Activated gamma-delta T cell treated with anti-CD3 and anti-CD28 coated beads, Interleukin-2, amount 50 U/mL, for 16 hours (primary cell): ENCODE measurements at places on chromosomes 1 and 21.
A peak's percentile ranks its signal among the peaks of the same experiment; 100 is the strongest.

GRCh38 chr21:42068592-42068991 is 2.5 kb upstream of the UMODL1 start:
- no peak for DNase-seq

GRCh38 chr1:69952676-69953075 is 252.7 kb downstream of the LRRC40 start:
- DNase-seq = no peak

DNA sequence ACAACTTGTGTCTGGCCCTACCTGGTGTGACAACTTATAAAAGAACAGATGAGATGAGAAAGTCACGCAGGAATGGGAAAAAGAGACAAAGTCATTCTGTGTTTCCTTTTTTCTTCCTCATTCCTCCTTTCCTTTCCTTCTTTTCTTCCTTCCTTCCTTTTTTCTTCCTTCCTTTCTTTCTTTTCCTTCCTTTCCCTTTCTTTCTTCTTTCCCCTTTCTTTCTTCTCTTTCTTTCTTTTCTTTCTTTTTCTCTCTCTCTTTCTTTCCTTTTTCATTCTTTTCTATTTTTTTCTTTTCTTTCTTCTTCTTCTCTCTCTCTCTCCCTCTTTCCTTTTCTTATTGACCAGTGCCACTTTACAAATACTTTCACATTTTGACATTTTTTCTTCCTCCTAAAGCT is 239.7 kb downstream of the ATG4C start:
- DNase-seq = no peak

- DNase-seq = peak; percentile 19
Measured at GRCh38 chr1:10338047-10338446, 60.8 kb upstream of the PGD start.

DNA sequence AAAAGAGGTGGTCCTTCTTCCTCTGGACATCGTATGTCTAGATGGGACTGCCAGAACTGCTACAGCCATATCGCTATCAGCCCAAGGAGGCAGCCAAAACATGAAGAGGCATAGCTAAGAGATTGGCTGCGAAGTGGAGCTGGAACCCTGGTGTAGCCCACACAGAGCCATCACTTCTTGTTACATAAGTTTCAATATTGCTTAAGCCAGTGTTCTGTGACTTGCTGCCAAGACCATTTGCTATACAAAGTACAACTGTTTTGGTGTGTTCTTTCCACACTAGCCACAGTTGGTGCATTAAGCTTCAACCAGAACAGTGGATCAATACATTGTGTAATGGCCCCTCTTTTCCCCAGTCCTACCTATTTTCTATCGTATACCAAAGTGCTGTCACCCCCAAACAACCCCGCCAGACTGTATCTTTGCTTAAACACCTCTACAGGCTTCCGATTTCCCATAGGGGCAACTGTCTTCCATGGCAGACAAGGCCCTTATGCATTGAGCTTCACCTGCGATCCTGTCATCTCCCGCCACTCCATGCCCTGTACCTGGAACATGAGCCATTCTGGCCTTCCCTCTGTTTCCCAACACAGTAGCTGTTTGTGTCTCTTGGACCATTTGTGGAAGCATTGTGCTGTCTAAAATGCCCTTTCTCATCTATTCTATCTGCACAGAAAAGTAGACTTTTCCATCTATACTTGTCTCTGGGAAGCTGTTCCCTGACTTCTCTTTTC is 241.8 kb downstream of the TTLL7 start:
- DNase-seq = no peak

DNA sequence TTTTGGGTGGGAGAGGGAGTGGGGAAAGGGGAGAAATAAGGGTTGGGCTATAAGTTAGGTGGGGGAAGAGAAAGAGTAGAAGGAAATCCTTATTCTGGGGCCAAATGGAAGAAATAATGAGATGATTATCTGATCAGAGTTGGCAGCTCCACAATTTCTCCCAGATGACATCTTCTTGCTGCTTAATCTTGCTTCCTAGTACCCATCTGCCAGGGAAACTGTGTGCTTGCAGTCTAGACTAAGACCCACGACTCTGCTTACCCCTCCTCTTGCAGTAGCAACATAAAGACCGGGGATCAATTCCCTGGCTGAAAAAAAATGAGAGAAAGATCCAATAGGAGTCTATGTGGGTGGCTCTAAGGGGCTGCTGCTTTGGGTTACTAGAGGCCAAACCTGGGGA is 95.6 kb downstream of the PAPPA2 start:
- no peak for DNase-seq

DNA sequence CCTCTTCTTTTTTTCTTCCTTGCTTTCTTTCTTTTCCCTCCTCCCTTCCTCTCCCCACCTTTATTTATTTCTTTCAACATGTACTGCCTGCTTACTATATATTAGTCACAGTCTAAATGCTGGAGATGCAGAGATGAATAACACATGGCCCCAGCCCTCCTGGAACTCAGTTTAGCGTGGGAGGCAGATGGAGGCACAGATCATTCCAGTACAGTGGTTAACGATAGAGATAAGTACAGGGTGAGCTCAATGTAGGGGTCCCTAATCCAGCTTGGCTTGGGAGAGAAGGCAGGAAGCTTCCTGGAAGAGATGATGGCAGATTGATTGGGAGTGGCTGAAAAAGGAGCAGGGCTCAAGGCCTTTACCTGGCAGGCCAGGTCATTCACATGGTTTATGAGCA is 55.6 kb upstream of the PPP2R5A start:
- DNase-seq = no peak

GRCh38 chr1:42135426-42135825 is 17.8 kb upstream of the GUCA2B start:
- DNase-seq = no peak

GRCh38 chr1:181251001-181251712 is 162.7 kb downstream of the IER5 start:
- DNase-seq = no peak

GRCh38 chr1:174007851-174008250 is 14.3 kb downstream of the RC3H1 start:
- DNase-seq = no peak

GRCh38 chr21:43867948-43868347 is 2.9 kb downstream of the AGPAT3 start:
- no peak for DNase-seq

DNA sequence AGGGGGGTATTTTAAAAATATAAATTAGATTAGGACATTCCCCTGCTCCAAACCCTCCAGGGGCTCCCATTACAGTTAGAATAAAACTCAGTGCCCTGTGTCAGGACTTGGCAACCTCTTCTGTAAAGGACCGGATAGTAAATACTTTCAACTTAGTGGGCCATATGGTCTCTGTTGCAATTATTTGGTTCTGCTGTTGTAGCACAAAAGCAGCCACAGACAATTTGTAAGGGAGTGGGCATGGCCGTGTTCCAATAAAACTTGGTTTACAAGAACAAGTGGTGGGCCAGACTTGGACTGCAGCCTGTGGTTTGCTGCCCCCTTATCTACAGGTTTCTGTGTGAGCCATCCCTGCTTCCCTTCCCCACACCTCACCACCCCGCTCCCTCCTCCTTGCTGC is 92.0 kb downstream of the ACTL8 start:
- DNase-seq = no peak

DNA sequence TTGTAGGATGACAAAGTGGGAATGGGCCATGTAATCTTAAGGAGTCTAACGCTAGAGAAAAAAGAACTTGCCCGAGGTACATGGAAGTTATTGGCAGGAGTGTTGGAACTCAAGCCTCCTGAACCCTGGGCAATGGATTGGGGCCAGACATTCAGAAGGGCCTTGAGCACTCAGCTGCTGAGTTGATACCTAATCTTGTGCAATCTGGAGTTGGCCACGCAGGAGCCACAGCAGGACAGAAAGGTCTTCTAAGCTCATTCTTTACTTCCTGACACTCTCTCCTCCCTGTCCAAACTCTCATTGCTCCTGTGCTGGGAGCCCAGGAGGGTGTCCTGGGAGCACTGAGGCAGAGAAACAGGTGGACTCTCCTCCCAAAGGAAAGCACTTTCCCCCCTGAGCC is 25.1 kb upstream of the CSF1 start:
- DNase-seq = no peak

- no peak for DNase-seq
Measured at GRCh38 chr1:20551945-20552727, at the start of gene FAM43B. TSS of gene FAM43B (plus strand) at chr1:20552573. CDS start at chr1:20552974, 401 bp downstream.

GRCh38 chr1:116330342-116330652 is 42.7 kb upstream of the ATP1A1 start:
- no peak for DNase-seq

GRCh38 chr1:29749024-29749945 is 513.0 kb downstream of the PTPRU start:
- DNase-seq = no peak

GRCh38 chr1:232440325-232441035 is 189.5 kb downstream of the SIPA1L2 start:
- no peak for DNase-seq

DNA sequence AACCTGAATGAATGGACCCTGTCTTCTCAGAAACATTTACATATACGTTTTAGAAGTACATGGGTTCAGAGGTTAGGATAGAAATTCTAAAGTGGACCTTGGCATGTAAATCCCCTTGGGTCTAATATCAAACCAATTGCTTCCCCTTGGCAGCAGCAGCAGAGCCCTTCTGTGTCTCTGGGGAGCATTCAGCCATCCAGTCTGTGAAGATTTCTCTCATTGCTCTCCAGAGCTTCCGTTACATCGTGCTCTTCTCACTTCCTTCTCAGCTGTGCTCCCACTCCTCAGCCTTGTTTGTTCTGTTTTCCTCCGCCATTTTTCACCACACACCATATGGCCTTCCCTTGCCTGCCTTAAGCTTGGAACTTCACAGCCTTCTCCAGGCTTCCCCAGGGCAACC is 61.5 kb upstream of the ATP1B1 start:
- DNase-seq = no peak

DNA sequence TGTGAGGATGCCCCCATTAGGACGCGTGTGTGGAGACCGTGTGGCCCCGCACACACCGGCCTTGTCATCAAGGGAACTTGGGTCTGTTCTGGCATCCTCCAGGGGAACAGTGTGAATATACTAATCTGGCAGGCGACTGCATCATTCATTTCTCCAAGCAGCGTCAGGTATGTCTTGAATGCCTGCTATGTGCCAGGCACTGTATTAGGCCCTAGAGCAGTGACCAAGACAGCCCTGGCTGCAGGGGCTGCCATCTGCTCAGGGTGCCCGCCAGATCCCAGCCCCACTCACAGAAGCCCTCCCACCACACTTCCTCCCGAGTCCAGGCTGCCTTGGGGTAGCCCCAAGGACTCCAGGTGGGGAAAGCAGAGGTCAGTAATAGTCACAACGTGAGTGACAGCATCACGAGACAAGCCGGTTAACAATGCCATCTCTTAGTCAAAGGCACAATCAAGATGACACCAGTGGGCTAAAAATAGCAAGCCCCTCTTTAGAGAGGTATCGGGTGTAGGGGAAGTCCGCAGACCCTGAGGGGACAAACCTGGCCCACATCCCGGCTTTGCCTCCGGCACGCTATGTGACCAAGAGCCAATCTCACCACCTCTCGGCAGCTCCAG is 7.5 kb upstream of the LAPTM5 start:
- no peak for DNase-seq

GRCh38 chr1:17438318-17439249 is 893 bp downstream of the RCC2 start:
- DNase-seq = peak; percentile 67

- no peak for DNase-seq
Measured at GRCh38 chr1:34272152-34272551, 95.4 kb downstream of the C1orf94 start.

- no peak for DNase-seq
Measured at GRCh38 chr1:200877839-200878551, 5.2 kb downstream of the GPR25 start.

- DNase-seq = no peak
Measured at GRCh38 chr1:92446546-92446945, 40.2 kb downstream of the GFI1 start.

DNA sequence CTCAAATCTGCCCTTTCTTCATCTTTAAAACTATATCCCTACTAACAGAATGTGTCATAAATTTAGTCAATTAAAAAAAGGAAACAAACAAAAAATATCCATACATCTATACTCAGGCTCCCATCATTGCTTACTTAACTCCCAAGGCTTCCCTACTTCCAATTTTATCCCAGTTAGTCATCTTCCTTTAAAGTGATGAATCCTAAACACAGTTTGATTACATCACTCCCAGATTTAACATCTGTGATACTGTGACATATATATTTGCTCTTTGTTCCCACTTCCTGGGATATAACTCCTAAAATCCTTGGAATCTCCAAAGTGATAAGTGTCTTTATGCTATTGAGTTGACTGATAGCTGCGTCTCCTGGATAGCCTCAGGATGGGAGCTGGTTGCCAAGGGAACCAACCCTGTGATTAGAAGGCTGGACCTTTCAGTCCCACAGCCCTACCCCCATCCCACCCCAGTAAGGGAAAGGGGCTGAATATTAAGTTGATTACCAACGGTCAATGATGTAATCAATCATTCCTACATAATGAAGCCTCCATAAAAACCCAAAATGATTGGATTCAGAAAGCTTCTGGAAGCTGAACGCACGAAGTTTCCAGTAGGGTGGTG is 21.6 kb downstream of the GLMN start:
- no peak for DNase-seq

DNA sequence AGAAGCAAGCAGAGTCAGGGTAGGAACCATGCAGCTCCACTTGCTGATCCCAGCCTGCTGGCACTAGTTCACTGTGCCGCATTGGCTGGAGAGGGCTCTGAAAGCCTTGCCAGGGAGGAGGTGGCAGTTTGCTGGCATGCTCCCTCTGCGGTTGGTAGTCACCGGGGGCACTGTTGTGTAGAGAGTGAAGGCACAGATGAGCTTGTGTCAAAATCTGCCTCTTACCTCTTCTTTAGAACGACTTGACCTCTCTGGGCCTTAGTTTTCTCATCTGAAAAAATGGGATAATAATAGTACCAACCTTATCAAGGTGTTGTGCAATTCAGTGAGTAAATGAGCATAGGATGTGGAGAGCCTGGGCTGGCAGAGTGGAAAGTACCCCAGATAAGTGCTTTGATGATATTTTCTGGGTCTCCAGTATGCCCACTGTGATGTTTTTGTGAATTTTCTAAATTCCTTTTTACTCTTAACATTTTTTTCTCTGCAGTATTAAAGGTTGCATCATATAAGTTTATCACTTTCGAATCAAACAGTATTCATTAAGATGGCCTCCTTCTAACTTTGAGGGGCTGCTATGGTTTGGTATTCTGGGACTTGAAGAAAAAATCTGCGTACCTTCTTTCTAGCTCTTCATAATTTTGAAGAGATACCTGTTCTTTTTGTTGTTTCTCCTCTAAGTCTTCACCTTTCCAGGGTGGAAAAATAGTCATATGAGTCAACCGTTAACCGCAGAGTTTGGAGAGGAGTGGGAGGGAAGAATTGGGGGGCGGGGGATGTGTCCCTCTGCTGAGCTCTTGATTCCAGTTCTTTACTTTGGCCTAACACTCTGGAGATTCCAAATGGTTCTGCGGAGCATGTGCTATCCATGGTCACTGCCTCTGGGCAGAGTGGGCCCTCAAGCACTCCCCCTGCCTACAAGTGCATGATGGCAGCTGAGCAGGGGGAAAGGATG is 26.8 kb downstream of the SZRD1 start:
- no peak for DNase-seq
